Glomerular endothelial cell (primary cell): ENCODE measurements at places on chromosomes 4 and X. TPM values are rescaled to one million over a fixed set of nuclear protein-coding genes. Genes with fewer than 3 reads are reported as not detected.

The TLR2 gene
- 5.8 and 8.8 TPM in 2 replicates for total RNA-seq

The FAM236A gene
- total RNA-seq = not detected in 2 replicates

The ZDHHC15 gene
- not detected in 2 replicates for total RNA-seq

The SLC2A9 gene
- total RNA-seq = 3.0 and 3.8 TPM in 2 replicates

The TSPAN7 gene
- total RNA-seq = 4.7 and 13.5 TPM in 2 replicates

The MPP1 gene
- 32.9 and 39.2 TPM in 2 replicates for total RNA-seq

The PAGE2 gene
- not detected in 2 replicates for total RNA-seq
